Left ventricle myocardium inferior (tissue), 1 donor: ENCODE measurements at places on chromosomes 7 and 10.

DNA sequence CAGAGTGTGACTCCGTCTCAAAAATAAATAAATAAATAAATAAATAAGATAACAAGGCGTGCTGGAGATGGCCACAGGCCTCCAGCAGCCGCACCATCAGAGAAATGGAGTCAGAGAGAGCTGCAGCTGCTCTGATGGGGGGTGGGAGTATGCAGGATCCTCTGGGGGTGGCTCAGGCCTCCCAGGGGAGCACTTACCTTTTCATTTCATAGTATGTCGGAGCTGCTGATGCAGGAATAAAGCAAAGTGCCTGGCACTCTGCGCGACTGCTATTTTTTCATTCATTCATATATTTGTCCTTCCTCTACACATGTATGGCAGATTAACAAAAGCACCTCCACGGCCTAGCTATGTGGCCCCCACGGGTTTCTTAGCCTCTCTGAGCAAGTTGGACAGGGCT, 175.9 kb downstream of the CUX1 start:
- no peak overlapping the region for H3K4me3 ChIP-seq
- H3K36me3 ChIP-seq: no peaks in the 10 kb centered on the region
- H3K4me1 ChIP-seq: peaks cover 5% of the 10 kb centered on the region
- H3K27me3 ChIP-seq: no peaks in the 10 kb centered on the region
- no peak overlapping the region for H3K27ac ChIP-seq

- H3K4me1 ChIP-seq: peaks cover 68% of the 10 kb centered on the region
- no peaks in the 10 kb centered on the region for H3K36me3 ChIP-seq
- H3K27me3 ChIP-seq: no peaks in the 10 kb centered on the region
- H3K27ac ChIP-seq: peak overlapping the region; percentile 84
- H3K4me3 ChIP-seq: no peak overlapping the region
These were observed 150.2 kb downstream of the REEP3 start for GRCh38 chr10:63671317-63671937.

- no peaks in the 10 kb centered on the region for H3K27me3 ChIP-seq
- H3K4me3 ChIP-seq: no peak overlapping the region
- peaks cover 21% of the 10 kb centered on the region for H3K36me3 ChIP-seq
- peak overlapping the region; percentile 6 for H3K27ac ChIP-seq
- H3K4me1 ChIP-seq: peaks cover 91% of the 10 kb centered on the region
- DNase-seq: no peak
These were observed 64.8 kb downstream of the CALD1 start for GRCh38 chr7:134844200-134844599.

DNA sequence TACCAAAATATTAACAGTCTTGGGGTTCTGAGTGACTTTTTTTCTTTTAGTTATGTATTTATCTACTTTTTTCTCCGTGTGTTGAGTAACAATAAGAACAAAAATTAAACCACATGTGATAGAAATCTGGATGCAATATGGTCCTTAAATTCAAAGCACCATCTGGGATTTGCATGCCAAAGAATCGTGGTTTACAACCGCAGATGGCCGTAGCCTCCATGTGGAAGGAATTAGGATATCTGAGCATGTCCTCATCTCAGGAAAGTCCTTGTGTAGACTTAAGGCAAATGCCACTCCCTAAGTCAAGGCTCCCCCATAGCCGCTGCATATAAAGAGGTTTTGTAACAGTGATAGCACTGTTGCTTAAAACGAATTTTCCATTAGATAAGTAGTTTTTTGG, 304.0 kb downstream of the ZEB1 start:
- H3K36me3 ChIP-seq: no peaks in the 10 kb centered on the region
- no peaks in the 10 kb centered on the region for H3K27me3 ChIP-seq
- H3K27ac ChIP-seq: peak overlapping the region; percentile 77
- peaks cover 49% of the 10 kb centered on the region for H3K4me1 ChIP-seq

GRCh38 chr10:78807504-78808203, 261.1 kb upstream of the ZMIZ1 start:
- peaks cover 59% of the 10 kb centered on the region for H3K4me1 ChIP-seq
- no peak overlapping the region for H3K27ac ChIP-seq
- H3K27me3 ChIP-seq: no peaks in the 10 kb centered on the region
- no peaks in the 10 kb centered on the region for H3K36me3 ChIP-seq
- no peak overlapping the region for H3K4me3 ChIP-seq
- DNase-seq: no peak

GRCh38 chr10:78571286-78571685, 497.5 kb upstream of the ZMIZ1 start:
- no peaks in the 10 kb centered on the region for H3K36me3 ChIP-seq
- H3K4me1 ChIP-seq: peaks cover 16% of the 10 kb centered on the region
- no peak overlapping the region for H3K4me3 ChIP-seq
- H3K27ac ChIP-seq: no peak overlapping the region
- H3K27me3 ChIP-seq: no peaks in the 10 kb centered on the region

DNA sequence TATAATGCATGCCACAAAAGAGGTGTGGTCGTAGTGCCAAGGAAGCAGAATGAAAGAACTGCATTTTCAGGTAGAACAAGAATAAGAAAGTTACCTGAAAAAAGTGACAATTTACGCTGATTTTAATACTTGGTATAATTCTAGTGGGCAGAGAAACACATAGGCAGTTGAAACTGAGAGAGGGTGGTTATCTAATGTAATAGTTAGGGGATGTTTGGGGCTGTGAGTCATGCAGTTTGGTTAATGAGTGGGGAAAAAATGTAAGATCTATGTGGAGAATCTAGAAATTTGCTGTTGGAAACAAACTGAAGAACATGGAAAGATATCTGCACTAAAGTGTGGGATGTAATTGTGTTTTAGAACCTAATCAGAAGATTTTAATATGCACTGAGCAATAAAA, 33.7 kb downstream of the ZNF37A start:
- H3K27me3 ChIP-seq: no peaks in the 10 kb centered on the region
- H3K4me3 ChIP-seq: no peak overlapping the region
- DNase-seq: no peak
- peaks cover 10% of the 10 kb centered on the region for H3K36me3 ChIP-seq
- no peak overlapping the region for H3K27ac ChIP-seq
- no peaks in the 10 kb centered on the region for H3K4me1 ChIP-seq

GRCh38 chr7:116443101-116443523, 56.4 kb upstream of the CAV2 start:
- no peak for DNase-seq
- peaks cover 88% of the 10 kb centered on the region for H3K4me1 ChIP-seq
- H3K4me3 ChIP-seq: no peak overlapping the region
- H3K27me3 ChIP-seq: no peaks in the 10 kb centered on the region
- peak overlapping the region; percentile 84 for H3K27ac ChIP-seq

DNA sequence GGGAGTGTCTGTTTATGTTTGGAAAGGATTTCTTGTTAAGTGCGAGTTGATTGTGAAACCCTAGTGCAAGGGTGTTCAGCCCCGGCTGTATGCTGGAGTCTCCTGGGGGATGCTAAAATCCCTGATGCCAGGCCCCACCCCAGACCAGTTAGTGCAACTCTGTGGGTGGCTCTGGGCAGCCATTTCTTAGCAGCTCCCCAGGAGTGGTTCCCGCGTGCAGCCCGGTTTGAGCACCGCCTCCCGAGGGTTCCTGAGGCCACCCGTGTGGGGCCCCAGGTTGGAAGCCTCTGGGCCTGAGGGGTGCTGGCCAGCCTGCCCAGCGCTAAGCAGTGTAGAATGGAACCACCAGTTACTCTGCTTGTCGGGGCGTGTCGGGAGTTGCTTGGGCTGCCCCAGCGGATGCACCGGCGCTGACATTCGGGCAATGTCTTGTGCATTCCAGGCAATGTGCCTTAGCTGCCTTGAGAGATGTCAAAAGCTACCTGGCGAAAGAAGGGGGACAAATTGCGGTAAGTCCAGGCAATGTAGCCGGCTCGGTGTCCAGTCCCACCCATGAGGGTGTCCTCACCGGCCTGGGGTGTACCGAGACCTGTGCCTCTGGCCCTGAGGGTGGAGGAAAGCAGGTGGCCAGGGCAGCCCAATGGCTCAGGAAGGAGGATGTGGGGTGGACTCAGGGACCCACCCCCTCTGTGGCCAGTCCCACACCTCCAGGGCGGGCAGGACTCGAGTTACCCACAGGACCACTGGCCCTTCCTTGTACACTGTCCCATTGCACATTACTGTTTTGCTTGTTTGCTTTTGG, 13.2 kb downstream of the PFKFB3 start:
- peaks cover 75% of the 10 kb centered on the region for H3K36me3 ChIP-seq
- DNase-seq: no peak
- H3K27ac ChIP-seq: no peak overlapping the region
- no peaks in the 10 kb centered on the region for H3K27me3 ChIP-seq
- no peak overlapping the region for H3K4me3 ChIP-seq

DNA sequence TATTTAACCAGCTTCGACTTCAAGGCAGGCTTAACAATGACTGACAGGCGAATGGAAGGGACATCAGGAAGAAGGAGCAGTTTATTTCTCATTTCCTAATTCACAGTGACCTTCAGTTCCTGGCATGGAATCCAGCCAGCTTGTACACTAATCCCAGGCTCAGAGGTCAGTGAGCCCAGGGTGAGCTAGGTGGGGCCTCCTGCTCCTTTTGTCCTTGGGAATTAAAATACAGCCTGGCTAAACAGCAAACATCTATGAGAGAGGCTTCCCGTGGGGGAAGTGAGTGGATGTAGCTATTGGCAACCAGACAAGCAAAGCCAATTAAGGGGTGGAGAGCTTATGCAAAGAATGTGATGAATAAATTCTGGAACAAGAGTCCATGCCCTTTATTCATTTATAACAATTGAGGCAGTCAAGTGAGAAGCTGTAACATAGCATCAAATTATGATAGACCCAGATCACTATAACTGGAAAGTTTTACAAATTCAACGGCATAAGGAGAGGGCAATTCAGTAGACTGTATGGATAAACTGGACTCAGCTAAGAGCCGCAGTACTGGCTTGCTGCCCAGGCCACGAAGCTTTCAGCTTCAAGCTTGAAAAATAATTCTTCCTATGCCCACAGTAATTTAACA, 57.1 kb downstream of the STK17A start:
- H3K4me1 ChIP-seq: peaks cover 45% of the 10 kb centered on the region
- no peak for DNase-seq
- peaks cover 43% of the 10 kb centered on the region for H3K36me3 ChIP-seq
- no peaks in the 10 kb centered on the region for H3K27me3 ChIP-seq
- peak overlapping the region; percentile 64 for H3K27ac ChIP-seq

DNA sequence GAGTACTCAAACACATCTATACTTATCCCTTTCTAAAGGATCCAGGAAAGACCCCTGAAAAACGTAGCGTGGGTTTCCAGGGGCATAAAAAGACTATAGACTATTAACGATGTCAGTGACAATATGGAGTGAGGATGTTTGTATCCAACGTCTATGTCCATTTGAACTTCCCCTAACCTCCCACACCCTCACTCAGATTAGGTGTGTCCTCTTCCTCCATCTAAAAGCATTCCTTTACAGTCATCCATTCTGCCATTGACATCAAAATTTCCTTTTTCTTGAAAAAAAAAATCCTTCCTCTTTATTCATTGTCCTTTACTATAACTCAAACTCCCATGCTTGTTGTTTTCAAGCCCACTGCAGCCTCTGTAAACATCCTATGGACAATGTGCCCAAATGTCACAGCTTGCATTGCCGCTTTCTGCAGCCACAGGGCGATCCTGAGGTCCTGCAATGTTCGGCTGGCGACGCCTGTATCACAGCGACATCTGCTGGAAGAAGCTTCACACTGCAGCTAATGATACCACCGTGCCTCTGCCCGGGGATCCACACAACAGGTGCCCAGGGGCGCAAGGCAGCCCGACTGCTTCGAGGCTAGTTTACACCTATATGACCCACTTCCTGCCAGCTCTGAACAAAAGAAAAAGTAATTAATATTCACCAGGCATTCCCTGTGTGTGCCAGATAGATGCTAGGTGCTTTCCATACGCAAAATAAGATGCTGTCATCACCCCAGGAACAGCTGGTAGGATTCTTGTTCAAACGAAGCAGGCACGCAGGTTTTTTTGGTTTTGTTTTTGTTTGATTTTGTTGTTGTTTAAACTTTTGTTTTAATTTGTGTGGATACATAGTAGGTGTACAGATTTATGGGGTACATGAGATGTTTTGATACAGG, 267.9 kb upstream of the GHITM start:
- no peaks in the 10 kb centered on the region for H3K36me3 ChIP-seq
- no peaks in the 10 kb centered on the region for H3K27me3 ChIP-seq
- peak; percentile 51 for DNase-seq
- H3K27ac ChIP-seq: no peak overlapping the region

GRCh38 chr7:147245274-147245673, 1128.7 kb downstream of the CNTNAP2 start:
- H3K36me3 ChIP-seq: no peaks in the 10 kb centered on the region
- H3K27ac ChIP-seq: no peak overlapping the region
- DNase-seq: no peak
- no peak overlapping the region for H3K4me3 ChIP-seq

GRCh38 chr10:43045631-43046287, 31.1 kb upstream of the RET start:
- H3K27ac ChIP-seq: no peak overlapping the region
- H3K27me3 ChIP-seq: peaks cover 26% of the 10 kb centered on the region
- H3K4me3 ChIP-seq: no peak overlapping the region
- H3K36me3 ChIP-seq: no peaks in the 10 kb centered on the region

GRCh38 chr10:104559935-104560334, 81.2 kb upstream of the SORCS3 start:
- no peak for DNase-seq
- peaks cover 44% of the 10 kb centered on the region for H3K27me3 ChIP-seq
- H3K4me3 ChIP-seq: no peak overlapping the region
- H3K4me1 ChIP-seq: no peaks in the 10 kb centered on the region
- H3K36me3 ChIP-seq: no peaks in the 10 kb centered on the region

DNA sequence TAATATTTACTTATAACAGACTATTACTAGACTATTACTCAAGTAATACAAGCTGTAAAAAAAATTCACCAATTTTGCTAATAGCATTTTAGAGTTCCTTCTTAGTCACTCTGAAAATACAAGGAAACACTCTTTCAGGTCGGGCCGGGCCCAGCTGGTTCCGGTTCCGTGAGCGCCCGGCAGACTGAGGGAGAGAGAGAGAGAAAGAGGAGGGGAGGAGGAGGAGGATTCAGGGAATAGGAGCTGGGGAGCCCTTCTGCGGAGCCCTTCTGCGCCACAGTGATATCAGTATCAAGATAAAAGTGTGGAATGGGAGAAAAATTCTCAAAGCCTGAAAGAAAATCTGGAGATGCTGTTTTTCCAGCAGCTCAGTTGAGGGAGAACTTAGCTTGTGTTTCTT, 30.5 kb upstream of the BHLHA15 start:
- peaks cover 4% of the 10 kb centered on the region for H3K36me3 ChIP-seq
- no peaks in the 10 kb centered on the region for H3K27me3 ChIP-seq
- H3K27ac ChIP-seq: no peak overlapping the region
- peaks cover 22% of the 10 kb centered on the region for H3K4me1 ChIP-seq
- no peak overlapping the region for H3K4me3 ChIP-seq

DNA sequence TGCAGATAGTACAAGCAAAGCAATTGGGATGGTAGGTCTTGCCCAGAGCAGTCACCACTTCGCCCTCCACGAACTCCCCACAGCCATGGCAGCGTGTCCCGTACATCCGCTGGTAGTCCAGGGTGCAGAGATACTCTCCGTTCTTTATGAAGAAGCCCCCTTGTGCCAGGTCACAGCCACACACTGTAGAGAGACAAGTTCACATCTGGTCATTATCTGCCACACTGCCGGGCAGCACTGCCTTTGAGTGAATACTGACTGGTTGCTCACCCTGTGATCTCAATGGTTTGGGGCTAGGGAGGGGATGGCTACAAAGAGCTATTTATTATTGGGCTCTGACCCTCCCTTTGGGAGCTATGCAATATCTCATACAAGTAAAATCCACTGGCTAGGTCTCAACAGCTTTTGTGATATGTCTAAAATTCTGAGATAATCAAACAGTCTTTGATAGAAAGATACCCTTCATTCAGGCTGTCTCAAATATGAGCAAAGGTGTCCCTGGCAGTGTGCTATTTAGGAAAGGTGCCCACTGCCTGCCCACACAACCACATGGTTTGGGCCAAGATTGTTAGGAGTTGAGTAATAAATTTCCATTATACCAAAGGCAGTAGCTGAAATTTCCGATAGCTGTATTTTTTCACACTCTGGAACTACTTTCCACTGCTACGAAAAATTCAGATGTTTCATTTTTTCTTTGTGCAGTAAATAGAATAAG, 82.5 kb downstream of the ABLIM1 start:
- H3K36me3 ChIP-seq: peaks cover 39% of the 10 kb centered on the region
- no peak for DNase-seq
- H3K4me3 ChIP-seq: peak overlapping the region; percentile 28
- peak overlapping the region; percentile 67 for H3K27ac ChIP-seq
- peaks cover 99% of the 10 kb centered on the region for H3K4me1 ChIP-seq
